ENCODE measurements at places on chromosomes 13 and 19. TPM values are rescaled to one million over a fixed set of nuclear protein-coding genes. Genes with fewer than 3 reads are reported as not detected.
A peak's percentile ranks its signal among the peaks of the same experiment; 100 is the strongest.

DNA sequence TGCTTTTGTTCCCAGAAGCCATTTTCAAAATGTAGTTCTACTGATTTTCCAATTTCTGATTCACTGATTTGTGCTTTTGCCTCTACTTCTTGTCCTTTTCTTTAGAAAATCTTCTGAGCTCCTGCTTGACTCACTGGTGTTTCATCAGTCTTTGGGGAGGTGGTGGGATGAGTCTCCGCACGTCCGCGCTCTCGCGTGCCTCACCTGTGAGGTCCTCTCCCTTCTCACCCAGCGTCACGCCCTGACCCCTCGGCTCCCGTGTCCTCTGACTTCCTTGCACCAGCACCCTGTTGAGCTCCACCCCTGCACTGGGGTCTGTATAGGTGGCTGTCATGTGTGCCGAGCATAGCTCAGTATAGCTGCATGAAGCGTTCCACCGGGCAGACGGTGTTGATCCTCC lies 52.7 kb upstream of the MCF2L start:
- H3K27me3 ChIP-seq: peaks cover under 1% of the 10 kb centered on the region
- H3K27ac ChIP-seq: no peak overlapping the region
- no peaks in the 10 kb centered on the region for H3K36me3 ChIP-seq
- DNase-seq: no peak

The RNF17 gene
- not detected for total RNA-seq

The SIAH3 gene
- not detected for total RNA-seq

- no peaks in the 10 kb centered on the region for H3K36me3 ChIP-seq
- no peak overlapping the region for H3K4me3 ChIP-seq
- H3K27me3 ChIP-seq: no peaks in the 10 kb centered on the region
- no peaks in the 10 kb centered on the region for H3K4me1 ChIP-seq
- no peak for DNase-seq
These were observed 17.8 kb downstream of the ZNF813 start for GRCh38 chr19:53485046-53486004.

The C5AR2 gene
- not detected for total RNA-seq

DNA sequence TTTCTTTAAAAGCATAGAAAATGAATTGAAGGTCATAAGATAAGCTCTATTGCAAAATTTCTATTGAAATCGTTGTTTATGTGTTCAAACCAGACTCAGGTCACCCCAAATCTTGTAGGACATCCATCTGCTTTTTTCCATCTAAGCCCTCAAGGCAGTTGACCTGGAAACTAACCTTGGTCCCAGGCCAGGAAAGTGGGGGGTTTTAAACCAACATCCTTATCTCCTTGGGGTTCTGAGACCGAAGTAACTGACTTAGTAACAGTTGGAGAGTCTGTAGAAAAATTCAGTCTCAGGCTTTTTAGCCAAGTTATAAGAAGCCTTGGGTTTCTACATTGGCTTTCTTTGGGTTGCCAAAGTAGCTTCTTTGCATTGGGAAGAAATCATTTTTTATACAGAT lies 23.4 kb downstream of the ZNF507 start:
- peaks cover 6% of the 10 kb centered on the region for H3K36me3 ChIP-seq
- H3K4me3 ChIP-seq: no peak overlapping the region
- no peak for DNase-seq
- H3K27ac ChIP-seq: no peak overlapping the region
- H3K27me3 ChIP-seq: no peaks in the 10 kb centered on the region
- peaks cover 13% of the 10 kb centered on the region for H3K4me1 ChIP-seq

The FBN3 gene
- total RNA-seq: not detected

GRCh38 chr13:60646620-60647019 lies 249.6 kb downstream of the TDRD3 start:
- no peaks in the 10 kb centered on the region for H3K36me3 ChIP-seq
- peaks cover 3% of the 10 kb centered on the region for H3K27me3 ChIP-seq
- no peak for DNase-seq
- no peak overlapping the region for H3K4me3 ChIP-seq
- H3K27ac ChIP-seq: no peak overlapping the region

GRCh38 chr19:42057846-42058245 lies 12.2 kb downstream of the GRIK5 start:
- H3K27ac ChIP-seq: no peak overlapping the region
- no peak overlapping the region for H3K4me3 ChIP-seq
- no peaks in the 10 kb centered on the region for H3K27me3 ChIP-seq

- H3K27me3 ChIP-seq: peaks cover 38% of the 10 kb centered on the region
- peaks cover 3% of the 10 kb centered on the region for H3K4me1 ChIP-seq
- H3K36me3 ChIP-seq: no peaks in the 10 kb centered on the region
These were observed 1.8 kb downstream of the FGF14 start for GRCh38 chr13:102399791-102400674.

The MAG gene
- not detected for total RNA-seq

- no peaks in the 10 kb centered on the region for H3K4me1 ChIP-seq
- H3K4me3 ChIP-seq: no peak overlapping the region
- DNase-seq: no peak
- no peak overlapping the region for H3K27ac ChIP-seq
These were observed 511.8 kb upstream of the NBEA start for GRCh38 chr13:34430294-34430693.

DNA sequence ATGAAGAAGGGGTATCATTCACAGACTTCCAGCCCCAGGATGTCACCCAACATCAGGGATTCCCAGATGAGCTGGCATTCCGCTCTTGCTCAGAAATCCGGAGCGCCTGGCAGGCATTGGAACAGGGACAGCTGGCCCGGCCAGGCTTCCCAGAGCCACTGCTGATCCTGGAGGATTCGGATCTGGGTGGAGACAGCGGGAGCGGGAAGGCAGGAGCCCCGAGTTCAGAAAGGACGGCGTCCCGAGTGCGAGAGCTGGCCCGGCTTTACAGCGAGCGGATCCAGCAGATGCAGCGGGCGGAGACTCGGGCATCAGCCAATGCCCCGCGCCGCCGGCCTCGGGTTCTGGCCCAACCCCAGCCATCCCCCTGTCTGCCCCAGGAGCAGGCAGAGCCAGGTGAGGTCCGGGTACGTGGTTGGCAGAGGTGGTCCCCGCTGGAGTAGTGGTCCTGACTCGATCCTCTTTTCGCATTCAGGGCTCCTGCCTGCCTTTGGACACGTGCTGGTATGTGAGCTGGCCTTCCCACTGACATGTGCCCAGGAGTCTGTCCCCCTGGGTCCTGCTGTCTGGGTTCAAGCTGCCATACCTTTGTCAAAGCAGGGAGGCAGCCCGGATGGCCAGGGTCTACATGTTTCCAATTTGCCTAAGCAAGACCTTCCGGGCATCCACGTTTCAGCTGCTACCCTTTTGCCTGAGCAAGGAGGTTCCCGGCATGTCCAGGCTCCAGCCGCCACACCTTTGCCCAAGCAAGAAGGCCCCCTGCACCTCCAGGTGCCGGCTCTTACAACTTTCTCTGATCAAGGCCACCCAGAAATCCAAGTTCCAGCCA lies 11.0 kb downstream of the PLEKHG2 start:
- DNase-seq: no peak
- H3K4me3 ChIP-seq: no peak overlapping the region
- H3K36me3 ChIP-seq: peaks cover 38% of the 10 kb centered on the region
- H3K27ac ChIP-seq: no peak overlapping the region
- no peaks in the 10 kb centered on the region for H3K27me3 ChIP-seq

DNA sequence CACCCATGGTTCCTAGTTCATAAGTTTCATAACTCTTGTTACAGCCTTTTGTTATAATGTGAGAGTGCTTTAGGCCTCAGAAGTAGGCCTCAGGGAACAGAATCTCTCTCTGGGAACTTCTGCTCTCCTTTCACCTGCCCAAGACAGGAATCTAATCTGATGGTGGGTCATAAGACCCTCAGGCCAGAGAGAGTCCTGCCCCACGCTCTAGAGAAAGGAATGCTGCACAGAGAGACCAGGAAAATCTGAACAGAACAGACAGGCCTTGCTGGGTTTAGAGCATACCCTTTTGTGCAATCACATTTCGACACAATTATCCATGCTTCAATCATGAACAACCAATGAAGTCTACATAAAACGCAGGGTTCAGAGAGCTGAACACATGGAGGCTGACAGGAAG lies 3.4 kb upstream of the DIAPH3 start:
- no peak overlapping the region for H3K27ac ChIP-seq
- no peaks in the 10 kb centered on the region for H3K36me3 ChIP-seq
- H3K27me3 ChIP-seq: no peaks in the 10 kb centered on the region
- H3K4me1 ChIP-seq: peaks cover 13% of the 10 kb centered on the region

The MBD3L3 gene
- total RNA-seq: not detected

The MUC16 gene
- not detected for total RNA-seq

GRCh38 chr19:5857203-5858081 lies 6.2 kb upstream of the FUT3 start:
- H3K36me3 ChIP-seq: no peaks in the 10 kb centered on the region
- DNase-seq: no peak
- H3K4me1 ChIP-seq: no peaks in the 10 kb centered on the region
- no peak overlapping the region for H3K4me3 ChIP-seq
- H3K27ac ChIP-seq: no peak overlapping the region

DNA sequence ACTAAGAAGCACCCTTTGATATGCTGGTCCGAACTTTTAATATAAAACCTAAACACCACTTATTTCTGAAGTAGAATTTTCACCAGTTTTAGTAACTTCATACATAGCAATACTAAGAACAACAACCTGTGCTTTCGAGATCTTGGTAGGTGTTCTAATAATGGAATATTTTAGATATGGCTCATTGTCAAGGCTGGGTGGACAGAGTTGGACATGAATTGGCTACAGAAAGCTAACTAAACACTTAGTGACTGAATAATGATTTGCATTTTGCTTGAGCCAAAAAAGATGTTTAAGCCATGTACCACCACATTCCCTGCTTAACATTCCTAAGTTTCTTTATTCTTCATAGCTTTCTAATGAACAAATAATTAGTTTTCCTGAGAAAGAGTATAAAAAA lies 344.3 kb upstream of the SGCG start:
- H3K36me3 ChIP-seq: no peaks in the 10 kb centered on the region
- no peaks in the 10 kb centered on the region for H3K27me3 ChIP-seq
- no peak overlapping the region for H3K27ac ChIP-seq
- DNase-seq: no peak

GRCh38 chr13:109947006-109947405 lies 160.6 kb upstream of the IRS2 start:
- no peaks in the 10 kb centered on the region for H3K27me3 ChIP-seq
- DNase-seq: no peak
- no peaks in the 10 kb centered on the region for H3K4me1 ChIP-seq
- H3K36me3 ChIP-seq: no peaks in the 10 kb centered on the region

- H3K4me3 ChIP-seq: no peak overlapping the region
- peak; percentile 15 for DNase-seq
- H3K4me1 ChIP-seq: peaks cover 5% of the 10 kb centered on the region
- no peaks in the 10 kb centered on the region for H3K27me3 ChIP-seq
- H3K27ac ChIP-seq: no peak overlapping the region
These were observed 5.9 kb downstream of the BORCS8 start for GRCh38 chr19:19185853-19186740.

The POSTN gene
- total RNA-seq: 0.29 TPM

DNA sequence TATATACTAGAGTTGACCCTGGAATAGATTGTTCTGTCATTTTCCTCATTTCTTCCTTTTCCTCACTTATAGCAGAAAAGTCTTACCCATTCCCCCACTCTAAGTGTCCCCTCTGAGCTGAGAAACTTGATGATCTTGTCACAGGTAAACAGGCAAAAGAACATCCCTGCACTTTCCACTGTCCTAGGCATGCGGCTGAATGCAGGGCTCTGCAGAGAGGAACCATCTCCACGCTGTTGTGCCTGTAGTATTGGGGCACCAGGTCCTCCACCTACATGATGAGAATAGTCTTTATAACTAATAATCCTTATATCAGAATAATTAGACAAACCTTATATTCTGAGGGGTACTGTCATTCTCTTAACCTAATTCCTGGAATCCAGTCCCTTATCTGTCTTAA lies 211.3 kb downstream of the RBM26 start:
- H3K27ac ChIP-seq: no peak overlapping the region
- H3K4me1 ChIP-seq: no peaks in the 10 kb centered on the region
- H3K27me3 ChIP-seq: no peaks in the 10 kb centered on the region
- no peaks in the 10 kb centered on the region for H3K36me3 ChIP-seq
- H3K4me3 ChIP-seq: no peak overlapping the region
- no peak for DNase-seq

DNA sequence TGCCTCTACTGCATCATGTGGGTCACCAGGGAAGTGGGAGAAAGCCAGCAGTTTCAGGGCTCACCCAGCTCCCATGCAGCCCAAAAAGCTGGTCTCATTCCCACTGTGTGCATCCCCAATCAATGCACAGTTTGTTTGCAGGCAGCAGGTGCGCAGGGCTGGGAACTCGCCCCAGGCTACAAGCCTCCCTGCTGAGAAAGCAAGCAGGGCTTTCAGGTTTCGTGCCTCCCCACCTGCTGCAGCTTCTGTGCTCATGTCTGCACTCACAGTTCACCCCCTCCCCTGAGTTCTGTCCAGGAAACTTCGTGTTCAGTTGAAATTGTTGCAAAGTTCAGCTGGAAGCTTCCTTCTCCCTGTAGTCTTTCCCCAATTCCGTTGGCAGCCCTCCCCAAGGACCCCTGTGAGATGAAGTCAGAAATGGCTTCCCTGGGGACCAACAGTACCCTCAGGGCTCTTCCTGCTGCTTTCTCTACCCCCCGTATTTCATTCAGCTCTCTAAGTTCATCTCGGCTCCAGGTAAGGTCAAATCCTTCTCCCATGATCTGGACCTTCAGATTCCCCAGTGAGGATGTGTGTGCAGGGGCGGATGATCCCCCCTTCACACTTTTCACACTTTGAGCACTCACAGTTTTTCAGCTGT lies 10.3 kb upstream of the KLK3 start:
- H3K4me3 ChIP-seq: no peak overlapping the region
- no peaks in the 10 kb centered on the region for H3K4me1 ChIP-seq
- DNase-seq: no peak
- no peaks in the 10 kb centered on the region for H3K36me3 ChIP-seq

The TCF3 gene
- total RNA-seq: 197 TPM

- H3K4me3 ChIP-seq: no peak overlapping the region
- no peak overlapping the region for H3K27ac ChIP-seq
- DNase-seq: no peak
These were observed 137.3 kb downstream of the KDM4B start for GRCh38 chr19:5106191-5106726.

The ZNF575 gene
- 3.0 TPM for total RNA-seq

DNA sequence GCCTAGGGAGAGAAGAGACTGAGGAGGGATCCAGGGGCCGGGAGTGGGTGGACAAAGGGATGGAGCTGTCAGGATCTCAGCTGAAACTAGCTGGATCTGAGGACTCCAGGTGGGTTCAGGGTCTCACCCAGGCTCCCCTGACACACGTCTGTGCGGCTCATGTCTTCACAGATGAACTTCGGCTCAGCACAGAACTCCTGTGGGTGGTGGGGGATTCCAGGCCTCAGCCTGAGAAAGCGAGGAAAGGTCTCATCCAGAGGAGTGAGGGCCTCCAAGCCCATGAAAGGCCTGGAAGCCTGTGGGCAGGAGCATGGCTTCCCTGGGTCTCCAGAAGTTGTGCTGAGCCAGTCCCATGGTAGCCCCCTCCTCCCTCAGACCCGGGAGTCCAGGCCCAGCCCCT lies 1.4 kb downstream of the CAPN12 start:
- no peak for DNase-seq
- H3K4me1 ChIP-seq: no peaks in the 10 kb centered on the region
- H3K27me3 ChIP-seq: no peaks in the 10 kb centered on the region
- no peaks in the 10 kb centered on the region for H3K36me3 ChIP-seq
- no peak overlapping the region for H3K4me3 ChIP-seq
- no peak overlapping the region for H3K27ac ChIP-seq

Measured in endothelial cell of umbilical vein (primary cell).